NCI-H146 (cell line): ENCODE measurements at places on chromosomes 16 and 17.
A peak's percentile ranks its signal among the peaks of the same experiment; 100 is the strongest.

DNA sequence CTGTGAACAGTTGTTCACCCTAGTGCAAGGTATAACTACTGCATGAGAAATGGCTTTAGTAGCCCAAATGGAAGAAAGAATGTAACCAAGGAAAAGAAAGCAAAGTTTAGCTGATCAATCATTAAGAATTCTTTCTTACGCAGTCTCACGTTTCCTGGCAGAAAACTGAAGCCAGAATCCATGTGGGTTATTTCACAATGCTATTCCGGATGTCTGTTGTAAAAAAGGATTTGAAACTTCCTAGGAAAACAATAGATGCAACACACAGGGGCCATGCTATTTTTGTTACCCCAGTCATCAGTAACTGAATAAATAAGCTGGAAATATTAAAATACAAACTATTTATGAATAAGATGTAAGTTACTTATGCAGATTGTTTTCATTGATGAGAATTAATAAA, 802.5 kb downstream of the CDH8 start:
- no peak for DNase-seq

GRCh38 chr17:55368706-55369105, 52.9 kb downstream of the MMD start:
- DNase-seq: no peak

GRCh38 chr17:55266051-55266957, 1.5 kb downstream of the HLF start:
- no peak for DNase-seq

- DNase-seq: no peak
These were observed 4.2 kb downstream of the FBRS start for GRCh38 chr16:30662449-30662848.

GRCh38 chr16:85010931-85011845, at the start of gene ZDHHC7:
Gene ZDHHC7, minus strand, starts transcription at chr16:85011535. Its CDS starts 20,917 bp downstream, at chr16:84990618.
- peak; percentile 79 for DNase-seq

DNA sequence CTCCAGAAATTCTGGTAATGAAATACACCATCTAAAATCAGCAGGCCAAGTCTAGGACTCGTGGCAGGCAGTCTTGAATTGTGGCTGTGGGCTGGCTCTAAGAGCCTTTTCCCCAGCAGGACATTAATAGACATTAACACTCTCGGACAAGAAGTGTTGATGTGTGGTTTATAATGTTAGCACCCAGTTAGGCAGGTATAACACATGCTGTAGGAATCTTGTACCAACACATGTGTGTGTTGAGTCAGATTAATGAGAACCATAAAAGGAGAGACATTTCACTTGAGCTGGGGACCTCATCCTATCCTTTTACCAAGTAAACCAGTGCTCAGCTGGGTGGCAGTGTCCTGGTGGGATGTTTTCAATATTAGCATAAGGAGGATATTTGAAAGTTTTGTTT, 264.5 kb downstream of the FTO start:
- no peak for DNase-seq

- peak; percentile 64 for DNase-seq
These were observed 30.3 kb upstream of the RPH3AL start for GRCh38 chr17:382644-383533.

GRCh38 chr16:82655072-82655714, 28.4 kb downstream of the CDH13 start:
- no peak for DNase-seq

DNA sequence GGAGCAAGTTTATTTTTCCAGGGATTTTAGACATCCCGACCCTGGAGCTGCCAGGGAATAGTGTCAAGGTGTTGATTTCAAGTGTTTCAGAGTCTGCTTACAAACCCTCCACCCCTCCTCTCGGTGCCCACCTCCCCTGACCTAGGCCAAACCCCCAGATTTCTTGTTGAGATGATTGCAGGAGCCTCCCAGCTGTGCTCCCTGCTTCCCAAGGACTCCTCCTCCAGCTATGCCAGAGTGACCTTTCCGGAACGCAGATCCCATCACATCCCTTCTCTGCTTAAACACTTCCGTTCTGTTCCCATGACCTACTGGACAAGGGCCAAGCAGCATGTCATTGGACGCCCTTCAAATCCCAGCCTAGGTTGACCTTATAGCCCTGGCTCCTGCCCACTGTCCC, 23.7 kb upstream of the CDH1 start:
- DNase-seq: no peak

DNA sequence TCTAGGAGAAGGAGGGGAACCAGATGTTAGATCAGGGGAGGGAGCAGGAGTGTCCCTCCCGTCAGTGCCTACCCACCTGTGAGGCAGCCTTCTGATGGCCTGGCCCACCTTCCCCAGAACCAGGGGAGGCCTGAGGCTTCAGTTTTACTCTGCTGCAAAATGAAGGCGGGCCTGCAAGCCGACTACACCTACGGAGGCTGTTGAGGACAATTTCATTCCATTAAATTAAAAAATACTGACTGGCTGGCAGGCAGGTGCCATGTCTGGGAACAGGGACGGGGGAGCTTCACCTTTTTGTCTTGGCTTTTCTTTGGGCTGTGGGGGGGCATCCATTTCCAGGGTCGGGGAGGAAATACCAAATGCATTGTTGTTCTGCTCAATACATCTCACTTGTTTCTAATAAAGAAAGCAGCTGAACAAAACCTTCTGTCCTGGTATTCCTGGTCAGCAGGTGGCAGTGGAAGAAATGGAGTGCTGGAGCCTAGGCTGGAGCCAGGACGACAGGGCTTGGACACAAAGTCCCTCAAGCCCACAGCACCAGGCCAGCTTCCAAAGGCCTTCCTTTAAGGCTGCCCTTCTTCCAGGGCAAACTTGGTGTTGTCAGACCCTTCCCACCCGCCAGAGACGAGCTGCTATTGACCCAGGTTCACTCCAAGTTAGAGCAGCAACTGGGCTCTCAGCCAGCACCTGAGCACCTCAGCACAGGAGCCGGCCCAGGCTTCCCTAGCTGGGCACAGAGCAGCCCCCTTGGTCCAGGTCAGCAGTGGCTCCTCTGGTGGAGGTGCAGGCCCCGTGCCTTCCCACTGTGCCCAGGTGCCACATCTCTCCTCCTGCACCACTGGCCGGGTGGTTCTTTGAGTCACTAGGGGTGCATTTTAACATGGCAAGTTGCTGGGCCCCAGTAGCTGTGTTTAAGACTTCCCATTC, 23.5 kb downstream of the PLCD3 start:
- no peak for DNase-seq

DNA sequence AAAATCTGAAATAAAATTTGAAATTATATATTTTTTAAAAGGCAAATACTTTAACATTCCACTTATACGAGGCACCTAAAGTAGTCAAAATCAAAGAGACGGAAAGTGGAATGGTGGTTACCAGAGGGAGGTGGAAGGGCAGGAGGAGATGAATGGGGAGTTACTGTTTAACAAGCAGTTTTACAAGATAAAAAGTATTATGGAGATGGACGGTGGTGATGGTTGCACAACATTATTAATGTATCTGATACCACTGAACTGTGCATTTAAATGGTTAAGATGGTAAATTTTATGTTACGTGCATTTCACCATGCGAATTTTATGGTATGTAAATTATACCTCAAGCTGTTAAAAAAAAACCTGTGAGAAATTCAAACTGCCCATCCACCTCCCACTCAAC, 5.4 kb downstream of the CMC2 start:
- no peak for DNase-seq

DNA sequence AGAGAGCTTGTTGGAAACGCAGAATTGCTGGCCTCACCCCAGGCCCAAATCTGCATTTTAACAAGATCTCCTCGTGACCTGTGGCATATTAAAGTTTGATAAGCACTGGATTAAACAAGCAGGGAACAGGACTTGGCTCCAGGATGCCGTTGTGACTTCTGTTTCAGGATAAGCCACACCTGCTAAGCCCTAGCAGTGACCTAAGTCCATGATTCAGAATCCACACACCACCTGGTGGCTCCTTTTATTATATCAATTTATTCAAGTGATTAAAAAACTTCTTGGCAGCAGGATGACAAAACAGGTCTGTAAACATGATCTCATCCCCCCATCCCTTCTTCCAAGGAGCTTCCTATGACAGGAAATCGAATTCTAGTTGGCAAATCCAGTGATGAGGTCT, 9.1 kb downstream of the NAGPA start:
- peak; percentile 75 for DNase-seq

DNA sequence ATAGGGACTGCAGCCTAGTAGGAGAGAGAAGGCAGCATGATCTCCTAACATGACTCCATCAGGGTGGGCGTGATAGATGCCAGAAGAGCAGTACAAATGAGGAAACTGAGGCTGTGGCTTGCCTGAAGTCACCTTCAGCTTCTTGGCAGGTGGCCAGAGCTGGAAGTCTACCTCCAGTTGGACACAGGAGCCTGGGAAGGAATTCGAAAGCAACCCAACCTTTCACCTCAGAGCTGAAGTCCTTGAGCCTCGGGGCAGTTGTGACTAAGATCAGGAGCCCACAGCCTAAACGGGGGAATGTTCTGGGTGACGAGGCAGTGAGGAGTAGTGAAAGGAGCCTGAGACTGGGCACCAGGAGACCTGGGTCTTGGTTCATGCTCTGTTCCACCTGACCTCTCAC, 9.4 kb upstream of the SLC52A1 start:
- no peak for DNase-seq

- DNase-seq: no peak
These were observed 21.2 kb downstream of the USP31 start for GRCh38 chr16:23128056-23128455.

GRCh38 chr17:63918305-63918704, 334 bp downstream of the GH1 start:
- DNase-seq: no peak

DNA sequence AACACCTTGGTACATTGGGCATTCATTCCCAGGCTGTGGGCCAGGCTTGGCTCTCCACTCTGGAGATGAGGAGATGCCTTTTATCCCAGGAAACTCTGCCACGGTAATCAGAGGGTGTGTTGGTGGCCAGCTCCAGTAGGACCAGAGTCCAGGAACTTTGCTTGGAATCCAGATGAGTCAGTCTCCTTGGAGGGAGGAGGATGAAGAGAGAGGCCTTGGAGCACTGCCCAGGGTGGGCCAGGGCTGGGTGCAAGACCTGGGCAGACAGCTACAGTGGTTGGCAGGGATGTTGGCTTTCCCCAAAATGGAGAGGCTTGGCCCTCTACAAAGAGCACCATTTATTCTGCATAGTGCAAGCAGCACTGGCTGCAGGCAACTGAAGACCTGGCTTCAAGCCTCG, 209.0 kb downstream of the RGS9 start:
- no peak for DNase-seq

DNA sequence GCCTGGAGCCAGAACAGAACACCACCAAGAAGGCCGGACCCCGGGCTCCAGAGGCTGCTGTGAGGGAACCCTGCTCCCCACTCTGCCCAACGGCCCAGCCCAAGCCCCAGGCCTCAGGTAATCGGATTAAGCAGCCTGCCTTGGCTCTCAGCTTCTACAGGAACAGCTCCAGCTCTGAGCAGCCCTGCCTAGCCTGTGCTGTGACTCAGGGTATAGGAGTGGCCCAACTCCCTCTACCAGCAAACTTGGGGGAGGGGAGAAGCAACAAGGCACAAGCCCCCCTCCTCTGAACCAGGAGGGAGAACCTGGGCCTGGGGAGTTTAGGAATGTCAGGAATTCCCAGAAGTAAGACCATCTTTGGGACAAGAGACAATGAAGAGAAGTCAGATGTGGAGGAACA, 849 bp upstream of the SOX15 start:
- no peak for DNase-seq

GRCh38 chr16:84054916-84055315, 12.3 kb upstream of the SLC38A8 start:
- no peak for DNase-seq

GRCh38 chr16:87713451-87714229, 52.1 kb downstream of the KLHDC4 start:
- no peak for DNase-seq

- DNase-seq: no peak
These were observed 102.7 kb downstream of the METRNL start for GRCh38 chr17:83181991-83182619.

DNA sequence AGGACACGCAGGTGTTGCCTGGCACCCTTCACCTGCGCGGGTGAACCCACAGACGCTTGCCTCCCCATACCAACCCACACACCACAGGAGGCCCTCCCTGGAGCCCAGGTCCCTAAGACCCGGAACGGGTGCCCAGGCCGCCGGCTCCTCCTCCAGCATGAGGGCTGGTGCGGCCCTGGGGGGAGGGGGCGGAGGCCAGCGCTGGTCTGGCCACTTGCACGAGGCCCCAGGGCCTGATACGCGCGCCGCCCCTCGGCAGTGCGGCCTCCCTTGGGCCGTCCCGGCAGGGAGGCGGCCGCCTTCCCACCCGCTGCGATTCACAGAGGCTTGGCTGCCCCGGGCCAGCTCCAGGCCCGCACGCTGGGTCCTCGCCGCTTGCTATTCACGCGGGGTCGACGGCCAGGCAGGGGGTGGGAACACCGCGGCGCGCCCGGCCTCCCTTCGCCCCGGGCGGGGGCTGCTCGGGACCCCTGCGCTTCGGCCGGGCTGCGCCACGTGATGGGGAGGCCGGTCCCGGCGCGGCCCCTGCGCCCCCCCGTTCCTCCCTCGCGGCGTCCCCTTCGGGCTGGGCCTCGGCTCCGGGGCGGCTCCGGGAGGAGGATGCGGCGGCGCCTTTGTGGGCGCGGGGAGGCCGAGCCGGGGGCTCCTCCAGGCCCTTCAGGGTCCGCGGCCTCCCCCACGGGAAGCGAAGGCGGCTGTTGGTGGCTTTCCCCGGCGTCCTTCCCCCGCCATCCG, 685 bp downstream of the FASN start:
- peak; percentile 63 for DNase-seq

- DNase-seq: no peak
These were observed 128.5 kb upstream of the GSE1 start for GRCh38 chr16:85484347-85485300.

DNA sequence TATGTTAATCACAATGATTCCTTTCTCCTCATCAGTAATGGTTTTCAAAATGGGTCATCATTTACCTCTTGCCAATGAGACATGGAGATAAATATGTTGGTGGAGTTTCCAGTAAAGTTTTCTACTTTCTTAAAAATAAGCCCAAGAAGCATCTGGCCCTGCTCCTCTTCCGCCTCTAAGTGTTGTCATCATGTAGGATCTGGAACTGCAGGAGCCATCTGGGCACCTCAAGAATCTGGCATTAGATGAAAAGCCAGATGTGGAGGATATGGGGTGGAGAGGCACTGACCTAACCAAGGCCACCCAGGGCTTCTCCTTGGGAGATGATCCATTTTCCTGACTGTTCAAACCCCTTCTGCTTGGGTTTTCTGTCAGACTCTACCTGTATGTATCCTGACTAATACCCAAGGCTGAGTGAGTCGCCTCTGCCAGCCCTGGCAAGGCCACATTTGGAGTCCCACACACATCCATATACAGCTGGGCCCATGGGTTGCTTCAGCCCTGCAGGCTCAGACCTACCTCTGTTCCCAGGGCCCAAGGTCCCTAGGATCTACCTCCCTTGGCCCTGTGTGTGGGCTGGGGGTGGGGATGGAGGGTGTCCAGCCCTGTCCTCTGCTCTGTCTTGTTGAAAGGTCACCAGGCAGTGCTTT, 24.6 kb downstream of the CCDC182 start:
- DNase-seq: no peak

DNA sequence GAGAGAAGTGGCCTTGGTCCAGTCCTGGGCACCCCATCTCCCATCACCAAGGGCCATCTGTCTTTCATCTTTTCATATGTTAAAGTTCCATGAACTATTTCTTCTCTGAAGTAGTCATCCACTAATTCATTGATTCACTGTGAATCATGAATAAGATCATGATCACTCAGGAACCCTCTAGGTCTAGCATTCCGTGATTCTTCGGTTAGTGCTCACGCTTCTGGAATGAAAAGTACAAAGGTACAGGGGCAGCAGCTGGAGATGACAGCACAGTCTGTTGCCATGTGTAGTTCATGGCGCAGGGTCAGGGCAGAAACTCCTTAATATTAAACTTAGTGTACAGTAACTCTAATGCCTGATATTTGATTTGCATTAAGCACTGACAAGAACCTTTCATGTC, 127.1 kb downstream of the CDH13 start:
- no peak for DNase-seq
